ENCODE measurements at places on chromosomes 1 and 21.

DNA sequence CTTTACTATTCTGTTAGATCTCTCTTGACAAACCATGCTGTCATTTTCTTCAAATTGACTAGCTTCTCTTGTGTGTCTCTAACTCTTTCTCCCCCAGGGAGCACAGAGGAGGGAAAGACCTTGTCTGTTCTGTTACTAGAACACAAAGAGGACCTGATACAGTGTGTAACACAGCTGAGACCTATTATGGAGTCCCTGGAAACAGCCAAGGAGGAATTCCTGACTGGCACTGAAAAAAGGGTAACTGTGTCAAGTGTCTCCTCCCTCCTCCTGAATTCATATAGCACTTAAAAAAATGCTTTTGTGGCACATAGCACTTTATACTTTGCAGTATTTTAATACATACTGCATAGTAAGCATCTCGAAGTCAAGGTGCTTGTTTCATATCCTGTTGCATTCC, 50.6 kb downstream of the ZBTB40 start:
- DNase-seq: no peak

DNA sequence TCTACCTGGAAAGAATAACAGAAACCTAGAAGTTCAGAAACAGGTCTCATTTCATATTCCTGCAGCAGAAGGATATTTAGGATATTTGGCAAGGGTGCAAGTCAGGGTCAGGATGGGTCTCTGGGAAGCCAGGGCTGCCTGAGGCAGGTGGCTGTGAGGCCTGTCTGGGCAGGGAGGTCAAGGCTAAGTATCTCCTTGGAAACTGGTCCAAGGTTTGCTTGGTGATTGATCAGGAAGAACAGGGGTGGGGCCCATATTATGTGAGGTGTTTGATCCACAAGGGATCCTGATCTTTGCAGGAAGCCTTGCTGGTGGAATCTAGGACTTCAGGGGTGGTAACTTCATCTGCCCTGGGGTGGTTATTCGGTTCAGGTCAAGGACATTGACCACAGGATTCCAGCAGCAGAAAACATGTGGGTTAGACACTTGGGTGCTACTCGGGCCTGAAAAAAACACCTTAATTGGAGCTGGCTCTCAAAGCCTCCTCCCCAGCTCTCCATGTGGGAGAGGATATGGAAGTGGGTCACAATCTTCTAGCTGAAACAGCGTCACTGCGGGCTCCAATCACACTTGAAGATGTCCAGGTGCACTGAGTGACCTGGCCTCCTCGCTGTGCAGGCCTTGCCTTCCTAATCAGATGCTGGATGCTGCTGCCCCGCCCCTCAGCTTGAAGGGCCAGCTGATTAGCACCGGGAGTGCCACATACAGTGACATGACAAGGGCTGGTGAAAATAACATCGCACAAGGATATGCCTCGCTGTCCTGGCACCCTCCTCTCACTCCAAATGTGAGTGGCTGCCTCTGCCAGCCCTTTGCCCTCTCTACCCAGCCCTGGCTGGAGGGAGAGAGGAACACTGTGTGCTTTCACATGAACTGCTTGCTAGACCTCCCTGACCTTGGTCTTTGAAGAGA, 8.7 kb downstream of the CTNNBIP1 start:
- DNase-seq: no peak

GRCh38 chr1:156356875-156357534, 12.0 kb upstream of the RHBG start:
- peak; percentile 91 for DNase-seq

DNA sequence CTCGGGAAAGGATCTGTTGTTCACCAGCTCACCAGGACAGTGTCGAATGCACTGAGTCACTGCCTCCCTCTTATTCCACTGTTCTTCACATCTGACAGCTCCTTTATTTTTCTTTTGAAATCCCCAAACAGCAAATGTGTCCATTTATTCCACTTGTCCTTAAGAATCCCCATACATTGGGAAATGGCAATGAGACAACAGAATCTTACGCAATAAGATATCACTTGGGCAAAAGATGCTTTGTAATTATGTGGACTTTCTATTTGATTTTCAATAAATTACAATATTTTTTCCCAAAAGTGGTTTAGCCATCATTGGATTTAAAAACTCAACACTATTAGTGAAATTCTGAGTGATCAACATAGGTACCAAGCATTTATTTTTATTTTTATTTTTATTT, 3.7 kb downstream of the KRTAP20-2 start:
- no peak for DNase-seq

GRCh38 chr1:156229809-156230472, 12.0 kb upstream of the BGLAP start:
- no peak for DNase-seq

- DNase-seq: peak; percentile 94
Observed at GRCh38 chr1:41241354-41241748, 755 bp downstream of the SCMH1 start.

GRCh38 chr1:1072299-1072848, 1.7 kb downstream of the RNF223 start:
- no peak for DNase-seq

All from Karpas-422 (cell line).